Muscle of leg (tissue), 16 donors: ENCODE measurements at places on chromosomes 12 and 14. TPM values are rescaled to one million over a fixed set of nuclear protein-coding genes. Genes with fewer than 3 reads are reported as not detected.
A peak's percentile ranks its signal among the peaks of the same experiment; 100 is the strongest.

ALKBH2 gene
- total RNA-seq: 25.8 TPM

TTC5 gene
- total RNA-seq: 16.0 TPM

TAS2R31 gene
- total RNA-seq: 5.5 TPM

MYO1H gene
- not detected for total RNA-seq

PLEKHG3 gene
- total RNA-seq: 24.7 TPM

INHBE gene
- 1.8 TPM for total RNA-seq

RNF212B gene
- total RNA-seq: not detected

FAM181A gene
- total RNA-seq: not detected

SLC25A47 gene
- 0.09 TPM for total RNA-seq

OAS2 gene
- 1.8 TPM for total RNA-seq

CLEC7A gene
- 1.2 TPM for total RNA-seq

IL26 gene
- not detected for total RNA-seq

ENDOU gene
- total RNA-seq: 0.31 TPM

CLEC4D gene
- total RNA-seq: not detected

GLT1D1 gene
- total RNA-seq: 0.71 TPM

SYCP3 gene
- 0.13 TPM for total RNA-seq

SSTR1 gene
- under 0.01 TPM for total RNA-seq

B4GALNT1 gene
- 1.4 TPM for total RNA-seq

POLE2 gene
- 8.9 TPM for total RNA-seq

ACSM4 gene
- total RNA-seq: not detected

DNA sequence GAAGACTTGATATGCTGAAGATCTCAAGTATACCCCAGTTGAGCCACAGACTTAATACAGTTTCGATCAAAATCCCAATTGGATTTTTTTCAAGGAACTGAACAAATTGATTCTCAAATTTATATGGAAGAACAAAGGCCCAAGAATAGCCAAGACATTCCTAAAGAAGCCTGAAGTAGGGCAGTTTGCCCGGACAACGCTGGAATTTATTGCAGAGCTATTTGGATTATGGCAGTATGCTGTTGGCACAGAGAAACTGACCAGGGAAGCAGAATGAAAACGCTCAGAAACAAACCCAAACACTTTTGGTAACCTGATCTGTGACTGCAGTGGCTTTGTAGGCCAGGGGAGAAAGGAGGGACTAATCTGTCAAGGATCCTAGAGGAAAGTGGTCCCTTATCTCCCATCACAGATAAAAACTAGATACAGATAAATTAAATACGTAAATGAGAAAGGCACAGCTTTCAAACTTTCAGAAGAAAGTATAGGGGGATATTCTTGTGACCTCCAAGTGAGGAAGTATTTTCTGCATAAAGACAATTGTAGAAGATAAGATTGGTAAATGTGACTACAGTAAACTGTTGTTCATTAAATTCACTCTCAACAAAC lies 35.9 kb upstream of the GSC start:
- DNase-seq: peak; percentile 88

DNA sequence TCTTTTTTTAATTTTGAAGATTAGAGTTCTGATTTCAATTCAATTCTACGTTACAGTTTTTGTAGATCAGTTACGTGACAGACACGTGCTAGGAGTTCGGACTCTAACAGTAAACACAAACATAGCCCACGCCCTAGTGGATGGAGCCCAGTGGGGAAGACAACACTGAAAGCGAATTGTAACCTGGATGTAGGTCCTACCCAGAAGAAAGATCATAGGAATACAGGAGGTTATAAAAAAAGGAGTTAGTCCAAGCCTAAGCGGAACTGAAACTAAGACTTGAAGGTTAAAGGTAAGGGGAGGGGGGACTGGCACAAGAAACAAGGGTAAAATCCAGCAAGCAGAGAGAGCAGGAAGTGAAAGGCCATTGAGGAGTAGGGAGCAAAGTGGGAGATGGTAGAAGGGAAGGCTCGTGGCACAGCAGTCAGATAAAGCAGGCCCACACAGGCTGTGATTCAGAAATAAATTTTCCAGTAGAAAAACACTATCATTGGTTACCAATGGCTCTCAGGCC lies 15.7 kb upstream of the CRY1 start:
- DNase-seq: no peak

- peak; percentile 21 for DNase-seq
These were observed 103.2 kb upstream of the NAV3 start for GRCh38 chr12:77727442-77728001.

GRCh38 chr12:68495336-68496070 lies 115.2 kb upstream of the RAP1B start:
- peak; percentile 84 for DNase-seq

- DNase-seq: no peak
These were observed 72.6 kb downstream of the BTG1 start for GRCh38 chr12:92073094-92073493.

- no peak for DNase-seq
These were observed 58.1 kb downstream of the DAAM1 start for GRCh38 chr14:59246566-59246965.

DNA sequence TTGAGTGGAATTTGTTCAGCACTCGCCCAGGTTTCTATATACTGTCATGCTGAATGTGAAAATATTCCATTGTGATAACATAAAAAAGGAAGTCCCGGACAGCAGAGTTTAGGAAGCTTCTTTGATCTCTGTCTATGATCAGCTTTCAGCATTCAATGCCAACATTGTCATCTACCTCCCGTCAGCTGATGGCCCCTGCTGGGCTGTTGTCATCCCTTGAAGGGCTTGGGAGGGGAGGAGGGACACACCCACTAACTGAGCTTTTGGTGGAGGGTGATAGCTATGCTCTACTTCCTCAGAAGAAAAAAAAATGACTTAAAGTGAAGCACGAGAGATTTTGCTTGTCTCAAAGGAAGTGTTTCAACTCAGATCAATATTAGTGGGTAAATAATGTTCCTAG lies 4.7 kb upstream of the KRT77 start:
- no peak for DNase-seq

- no peak for DNase-seq
These were observed 43.5 kb downstream of the COX16 start for GRCh38 chr14:70315942-70316341.

DNA sequence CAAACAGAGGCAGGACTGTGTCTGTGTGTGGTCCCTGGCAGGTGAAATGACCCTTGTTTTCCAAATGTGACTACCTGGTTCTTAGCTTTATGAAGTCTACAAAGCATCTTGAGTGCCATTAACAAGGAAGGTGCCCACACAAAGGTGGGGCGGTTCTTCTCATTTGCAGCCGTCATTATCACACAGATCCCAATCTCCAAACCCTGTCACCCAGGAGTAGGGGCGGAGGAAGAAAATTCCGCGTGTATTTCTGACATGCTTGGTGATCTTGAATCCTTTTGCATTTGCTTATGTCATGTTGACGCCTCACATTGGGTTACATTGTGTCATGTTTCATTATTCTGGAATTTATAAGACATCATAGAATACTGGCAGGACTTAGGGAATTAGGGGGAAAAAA lies 277.3 kb downstream of the VRK1 start:
- DNase-seq: no peak

GRCh38 chr14:91417120-91417982 lies at the start of gene CCDC88C:
Gene CCDC88C, minus strand, starts transcription at chr14:91417820. Its CDS starts 130 bp downstream, at chr14:91417690.
- DNase-seq: peak; percentile 72

DNA sequence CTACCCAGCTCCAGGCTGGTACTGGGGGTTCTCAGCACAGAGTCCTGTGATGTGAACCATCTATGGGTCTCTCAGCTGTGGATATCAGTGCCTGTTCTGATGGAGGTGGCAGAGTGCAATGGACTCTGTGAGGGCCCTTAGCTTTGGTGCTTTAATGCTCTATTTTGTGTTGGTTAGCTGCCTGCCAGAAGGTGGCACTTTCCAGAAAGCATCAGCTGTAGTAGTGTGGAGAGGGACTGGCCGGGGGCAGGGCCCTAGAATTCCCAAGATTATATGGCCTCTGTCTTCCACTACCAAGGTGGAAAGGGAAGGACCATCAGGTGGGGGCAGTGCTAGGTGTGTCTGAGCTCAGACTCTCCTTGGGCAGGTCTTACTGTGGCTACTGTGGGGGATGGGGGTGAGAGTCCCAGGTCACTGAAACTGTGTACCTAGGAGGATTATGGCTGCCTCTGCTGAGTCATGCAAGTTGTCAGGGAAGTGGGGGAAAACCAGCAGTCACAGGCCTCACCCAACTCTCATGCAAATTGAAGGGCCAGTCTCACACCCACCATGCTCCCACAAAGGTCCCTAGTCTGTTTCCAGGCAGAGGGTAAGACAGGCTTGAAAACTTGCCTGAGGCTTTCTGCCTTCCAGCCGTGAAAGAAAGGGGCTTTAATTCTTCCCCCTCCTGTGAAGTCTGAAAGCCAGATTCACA lies 878.1 kb downstream of the C12orf50 start:
- DNase-seq: no peak

DNA sequence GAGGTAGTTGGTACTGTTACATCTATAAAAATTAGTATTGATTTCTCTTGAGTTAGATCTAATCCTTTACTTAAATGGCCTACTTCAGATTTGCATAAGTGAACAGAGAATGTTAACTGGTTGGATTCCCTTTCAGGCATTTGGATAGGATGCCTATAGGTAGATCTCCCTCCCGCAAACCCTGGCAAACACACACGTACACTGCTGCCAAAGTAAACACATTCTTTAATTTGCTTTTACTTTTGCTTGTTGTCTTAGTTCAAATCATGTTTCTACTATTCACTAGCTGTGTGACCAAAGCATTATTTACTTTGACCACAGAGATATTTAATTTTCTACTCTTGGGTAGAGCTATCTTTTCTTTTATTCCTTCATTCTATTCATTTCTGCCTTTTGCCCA lies 936.1 kb upstream of the FBXO33 start:
- DNase-seq: no peak

DNA sequence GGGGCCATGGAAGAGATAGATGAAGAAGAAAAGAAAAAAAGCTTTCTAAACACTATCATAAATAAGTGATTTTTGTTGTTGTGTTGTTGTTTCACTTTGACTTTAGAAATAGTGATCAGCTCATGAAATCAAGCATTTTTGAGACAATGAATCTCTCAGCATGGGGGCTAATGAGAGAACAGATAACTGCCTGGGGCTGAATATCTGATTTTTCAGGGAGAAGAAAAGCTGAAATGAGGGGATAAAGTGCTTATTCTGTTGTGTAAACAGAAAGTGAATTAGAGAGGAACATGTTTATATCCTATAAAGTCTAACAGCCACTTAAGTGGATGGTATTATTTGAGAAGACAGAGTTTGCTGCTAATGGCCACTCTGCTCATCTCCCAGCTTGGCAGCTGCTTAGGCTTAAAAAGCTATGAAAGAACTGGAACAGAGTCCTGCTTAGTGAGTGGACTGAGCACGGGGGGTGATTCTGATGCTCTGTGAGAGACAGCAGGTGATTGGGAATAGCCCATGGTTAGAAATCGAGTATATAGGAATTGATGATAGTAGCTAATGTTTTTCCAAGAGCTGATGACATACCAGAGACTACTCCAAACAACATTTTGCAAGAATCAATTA lies 646.1 kb upstream of the TMEM132C start:
- DNase-seq: no peak

DNA sequence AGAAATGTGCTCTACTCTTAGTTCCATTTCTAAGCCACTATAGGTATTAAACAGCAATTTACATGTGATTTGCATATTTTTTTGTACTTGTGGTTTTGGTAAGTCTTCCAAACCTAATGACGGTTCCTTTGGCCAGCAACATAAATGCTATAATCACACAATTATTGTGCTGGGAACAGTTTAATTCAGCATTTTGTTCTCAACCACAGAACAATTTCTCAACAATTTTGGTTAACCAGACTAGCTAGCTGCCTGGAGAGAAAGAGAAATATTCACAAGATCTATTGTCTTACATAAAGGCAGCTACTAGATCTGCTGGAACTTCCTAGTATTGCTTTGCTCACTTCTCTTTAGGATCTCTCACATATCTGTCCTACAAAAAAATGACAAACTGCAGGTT lies 265.3 kb downstream of the SOX5 start:
- no peak for DNase-seq

DNA sequence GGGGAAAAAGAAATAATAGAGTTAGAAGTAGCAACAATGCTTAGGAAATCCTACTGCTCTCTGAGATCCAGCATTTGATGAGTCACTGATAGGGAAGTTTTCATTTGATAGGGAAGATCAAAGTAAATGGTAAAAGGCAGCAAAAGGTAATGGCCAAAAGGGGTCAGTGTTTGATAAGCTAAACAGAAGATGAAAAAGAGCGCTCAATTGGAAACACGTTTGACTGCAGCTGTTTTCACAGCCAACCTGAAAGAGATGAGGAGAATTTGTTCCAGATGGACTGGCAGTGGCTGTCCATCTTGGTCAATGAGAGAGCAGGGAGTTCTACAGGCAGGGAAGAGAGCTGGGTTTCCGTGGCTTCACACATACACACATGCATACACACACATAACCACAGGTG lies 264.2 kb downstream of the TMEM132C start:
- peak; percentile 41 for DNase-seq

DNA sequence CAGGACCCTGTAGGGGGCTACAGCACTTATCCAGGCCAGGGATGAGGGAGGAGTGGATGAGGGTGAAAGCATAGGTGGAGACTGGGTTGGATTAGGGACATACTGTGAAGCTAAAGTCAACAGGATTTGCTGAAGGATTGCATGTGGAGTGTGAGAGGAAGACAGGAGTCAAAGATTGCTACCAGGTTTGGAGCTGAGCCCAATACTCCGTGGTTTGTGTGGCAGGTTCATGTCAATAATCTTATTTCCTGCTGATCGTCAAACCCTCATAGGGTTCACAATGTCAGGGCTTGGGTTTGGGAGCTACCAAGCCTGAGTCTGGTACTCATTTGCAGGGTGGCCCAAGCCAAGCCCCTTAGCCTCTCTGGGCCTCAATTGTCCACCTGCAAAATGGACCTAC lies 77.1 kb upstream of the PLXNC1 start:
- DNase-seq: no peak

DNA sequence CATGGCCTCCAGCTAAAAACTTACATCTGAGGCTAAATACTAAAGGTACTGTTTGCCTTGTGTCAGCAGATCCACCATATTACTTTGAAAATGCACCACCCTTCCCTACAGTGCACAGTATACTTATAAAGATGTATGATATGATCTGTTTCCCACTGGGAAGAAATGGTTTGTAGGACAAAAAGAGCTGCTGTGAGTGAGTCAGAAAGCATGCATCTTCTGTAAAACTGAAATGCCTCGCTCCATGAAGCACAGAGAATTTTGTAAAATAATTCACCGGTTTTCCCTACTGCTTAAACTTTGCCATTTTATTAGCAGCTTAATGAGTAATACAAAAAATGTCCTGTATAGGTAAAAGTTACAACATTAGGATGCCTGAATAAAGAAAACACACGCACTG lies 68.8 kb downstream of the MDGA2 start:
- no peak for DNase-seq

DNA sequence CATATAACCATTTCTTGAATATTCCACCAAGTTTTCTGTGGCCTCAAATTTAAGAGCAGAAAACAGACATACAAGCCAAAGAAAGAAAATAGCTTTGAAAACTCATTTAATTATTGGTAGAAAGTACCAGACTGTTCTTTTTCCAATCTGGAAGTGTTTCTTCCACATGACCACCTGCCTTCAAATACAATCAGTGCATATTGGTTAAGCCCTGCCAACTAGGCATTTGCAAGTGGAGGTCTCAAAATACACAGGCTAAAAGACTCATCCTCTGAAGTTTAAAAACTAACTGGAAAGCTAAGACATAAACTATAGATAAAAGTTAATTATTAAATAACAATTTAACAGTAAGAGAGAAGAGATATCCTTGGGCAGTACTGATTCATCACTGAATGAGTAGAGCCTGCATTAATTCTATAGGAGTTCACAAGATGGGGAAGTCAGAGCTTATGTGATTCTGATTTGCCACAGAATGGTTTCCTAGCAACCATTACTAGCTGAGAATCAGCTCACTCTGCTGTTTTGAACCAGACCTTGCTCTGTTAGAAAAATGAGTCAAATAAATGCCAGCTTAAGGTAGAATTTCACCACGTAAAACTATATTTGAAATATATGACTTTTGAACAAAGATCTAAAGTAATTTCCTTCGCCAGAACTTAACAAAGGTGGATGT lies 433.8 kb downstream of the FUT8 start:
- no peak for DNase-seq
